ENCODE measurements at places on chromosomes 12 and 14. TPM values are rescaled to one million over a fixed set of nuclear protein-coding genes. Genes with fewer than 3 reads are reported as not detected.

Gene RTN1
- 3.6 TPM for polyA plus RNA-seq

Gene RHOJ
- 23.0 TPM for polyA plus RNA-seq

Gene SDR9C7
- 0.11 TPM for polyA plus RNA-seq

Gene AGAP2
- polyA plus RNA-seq, result 1.2 TPM

Gene PZP
- 0.60 TPM for polyA plus RNA-seq

Gene MYF5
- not detected for polyA plus RNA-seq

Gene CLEC9A
- polyA plus RNA-seq, result 0.21 TPM

Gene SSPN
- polyA plus RNA-seq, result 12.6 TPM

Gene ETFBKMT
- polyA plus RNA-seq, result 4.6 TPM

Gene FERMT2
- polyA plus RNA-seq, result 177 TPM

Gene RNF10
- polyA plus RNA-seq, result 237 TPM

Gene C14orf39
- 0.21 TPM for polyA plus RNA-seq

Gene CARMIL3
- polyA plus RNA-seq, result 2.0 TPM

DNA sequence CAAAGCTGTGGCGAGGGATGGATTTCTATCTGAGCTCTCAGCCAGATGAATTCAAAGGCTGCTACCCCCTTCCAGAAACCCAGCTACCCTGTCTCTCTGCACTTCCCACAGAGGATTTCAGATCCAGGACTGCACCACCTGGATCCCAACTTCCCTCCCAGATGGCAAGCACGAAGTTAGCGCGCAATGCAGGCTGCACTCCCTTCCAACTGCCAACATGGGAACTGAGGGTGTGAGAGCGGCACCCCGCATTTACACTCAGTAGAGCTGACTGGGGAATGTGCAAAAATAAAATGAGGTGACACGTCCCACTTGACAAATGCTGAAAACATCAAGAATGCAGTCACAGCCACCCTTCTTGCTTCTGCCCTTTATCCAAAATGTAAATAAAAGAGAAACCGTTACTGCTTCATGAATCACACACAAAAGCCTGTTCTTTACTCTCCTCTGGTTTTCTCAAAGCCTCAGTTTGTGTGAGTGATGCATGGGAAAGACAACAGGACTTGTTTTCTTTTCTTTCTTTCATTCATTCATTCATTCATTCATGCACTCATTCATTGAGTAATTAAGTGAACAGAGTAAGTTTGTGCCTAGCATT is 85.7 kb downstream of the ITPK1 start:
- no peak for DNase-seq

- no peak for DNase-seq
These were observed 172.8 kb upstream of the PLEKHG7 start for GRCh38 chr12:92529944-92530343.

GRCh38 chr12:89756585-89757398 is 48.2 kb upstream of the ATP2B1 start:
- no peak for DNase-seq

- no peak for DNase-seq
These were observed 170.9 kb upstream of the RTL1 start for GRCh38 chr14:101074196-101075024.

- DNase-seq, result no peak
These were observed 289.1 kb downstream of the RPS29 start for GRCh38 chr14:49297102-49297501.

DNA sequence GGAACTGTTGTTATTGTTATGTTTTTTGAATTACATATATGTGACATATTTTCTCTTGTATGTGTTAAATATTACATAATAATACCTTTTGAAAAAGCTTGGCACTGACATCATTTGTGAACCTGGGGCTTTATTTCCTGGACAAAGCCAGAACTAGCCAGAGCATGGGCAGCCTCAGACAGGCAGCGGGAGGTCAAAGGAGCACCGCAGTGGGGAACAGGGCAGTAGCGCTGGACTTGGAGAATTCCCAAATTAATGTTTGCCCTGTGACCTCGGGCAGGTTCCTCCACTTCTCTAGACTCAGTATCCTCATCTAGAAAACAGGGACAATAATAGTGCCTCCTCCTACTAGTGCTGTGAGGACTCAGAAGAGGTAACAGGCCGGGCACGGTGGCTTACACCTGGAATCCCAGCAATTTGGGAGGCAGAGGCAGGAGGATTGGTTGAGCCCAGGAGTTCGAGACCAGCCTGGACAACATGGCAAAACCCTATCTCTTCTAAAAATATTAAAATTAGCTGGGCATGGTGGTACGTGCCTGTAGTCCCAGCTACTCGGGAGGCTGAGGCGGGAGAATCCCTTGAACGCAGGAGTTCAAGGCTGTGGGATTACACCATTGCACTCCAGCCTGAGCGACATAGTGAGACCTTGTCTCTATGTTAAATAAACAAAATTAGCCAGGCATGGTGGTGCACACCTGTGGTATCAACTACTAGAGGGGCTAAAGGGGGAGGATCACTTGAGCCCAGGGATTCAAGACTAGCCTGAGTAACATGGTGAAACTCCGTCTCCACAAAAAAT is 27.3 kb upstream of the ITPK1 start:
- no peak for DNase-seq

DNA sequence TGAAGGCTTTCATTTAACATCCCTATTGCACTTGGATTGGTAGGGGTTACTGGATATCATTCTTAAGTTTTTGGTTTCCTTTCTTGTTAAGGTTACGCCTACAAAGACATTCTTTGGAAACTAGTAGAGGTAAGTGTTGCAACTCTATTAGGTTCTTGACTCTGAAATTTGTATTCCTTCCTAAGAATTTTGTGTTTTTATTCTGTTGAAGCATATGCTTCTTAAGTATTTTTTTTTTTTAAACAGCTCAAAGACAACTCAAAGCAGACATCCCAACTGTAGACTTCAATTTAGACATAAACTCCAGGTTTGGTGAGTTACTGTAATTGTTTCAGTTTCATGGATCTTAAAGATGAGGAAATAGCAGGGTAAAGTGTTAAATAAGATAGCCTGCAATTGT is 1.1 kb upstream of the RBMS2 start:
- DNase-seq, result no peak

GRCh38 chr12:26455936-26456574 is 260.7 kb downstream of the SSPN start:
- DNase-seq, result no peak

DNA sequence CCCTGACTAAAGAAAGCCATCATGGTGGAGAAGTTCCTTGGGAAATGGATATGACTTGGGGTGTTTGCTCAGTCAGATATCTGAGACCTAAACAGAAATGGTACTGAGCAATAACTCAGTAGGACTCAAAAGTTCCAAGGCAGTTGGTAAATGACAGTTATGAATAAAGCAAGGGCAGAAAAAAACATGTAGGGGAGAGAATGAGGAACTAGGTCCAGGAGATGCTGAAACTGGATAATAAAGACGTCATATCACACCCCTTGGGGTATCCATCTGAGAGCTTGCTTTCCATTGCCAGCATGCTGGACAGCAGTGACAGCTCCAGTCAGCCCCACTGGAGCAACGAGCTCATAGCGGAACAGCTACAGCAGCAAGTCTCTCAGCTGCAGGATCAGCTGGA is 37.5 kb downstream of the RPGRIP1 start:
- no peak for DNase-seq

DNA sequence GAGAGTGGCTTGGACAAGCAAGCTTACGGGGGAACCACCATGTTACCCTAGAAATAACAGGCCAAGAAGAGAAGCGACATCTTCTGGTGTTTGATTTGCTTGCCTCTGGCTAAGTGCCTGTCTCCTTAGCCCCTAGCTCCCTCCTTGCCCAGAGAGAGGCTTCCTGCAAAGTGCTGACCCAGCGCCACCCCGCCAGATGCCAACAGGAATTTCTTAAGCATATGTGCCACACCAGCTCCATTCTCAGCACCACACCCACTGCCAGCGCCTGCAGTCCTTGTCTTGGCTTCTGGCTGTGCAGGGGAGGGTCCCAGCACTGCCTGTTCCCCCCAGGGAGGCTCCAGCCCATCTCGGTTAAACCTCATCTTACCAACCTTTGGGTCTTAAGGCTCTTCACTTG is 74.2 kb upstream of the NCOR2 start:
- DNase-seq, result no peak

- DNase-seq, result no peak
These were observed 127.6 kb downstream of the SLC38A6 start for GRCh38 chr14:61108496-61109141.

- no peak for DNase-seq
These were observed 10.6 kb upstream of the MAP4K5 start for GRCh38 chr14:50542941-50543418.

DNA sequence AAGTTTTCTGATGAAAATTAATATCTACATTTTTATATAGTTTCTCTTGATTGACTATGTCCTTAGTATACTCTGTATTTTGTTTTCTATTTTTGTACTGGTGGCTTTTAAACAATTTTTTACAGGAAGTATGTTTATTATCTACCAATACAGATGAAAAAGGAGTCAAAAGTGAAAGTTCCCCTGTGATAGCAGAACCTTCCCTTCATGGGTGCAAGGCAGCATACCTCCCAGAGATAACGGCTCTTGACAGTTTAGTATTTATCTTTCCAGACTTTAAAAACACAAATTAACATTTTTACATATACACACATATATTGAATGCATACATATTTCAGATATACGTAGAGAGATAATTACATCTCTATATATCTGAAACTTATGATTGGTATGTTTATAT is 17.1 kb upstream of the FAM234B start:
- no peak for DNase-seq

- no peak for DNase-seq
These were observed 11.3 kb upstream of the KCNMB4 start for GRCh38 chr12:70354787-70355186.
